ENCODE measurements at places on chromosomes 7 and 10. TPM values are rescaled to one million over a fixed set of nuclear protein-coding genes. Genes with fewer than 3 reads are reported as not detected.

DNA sequence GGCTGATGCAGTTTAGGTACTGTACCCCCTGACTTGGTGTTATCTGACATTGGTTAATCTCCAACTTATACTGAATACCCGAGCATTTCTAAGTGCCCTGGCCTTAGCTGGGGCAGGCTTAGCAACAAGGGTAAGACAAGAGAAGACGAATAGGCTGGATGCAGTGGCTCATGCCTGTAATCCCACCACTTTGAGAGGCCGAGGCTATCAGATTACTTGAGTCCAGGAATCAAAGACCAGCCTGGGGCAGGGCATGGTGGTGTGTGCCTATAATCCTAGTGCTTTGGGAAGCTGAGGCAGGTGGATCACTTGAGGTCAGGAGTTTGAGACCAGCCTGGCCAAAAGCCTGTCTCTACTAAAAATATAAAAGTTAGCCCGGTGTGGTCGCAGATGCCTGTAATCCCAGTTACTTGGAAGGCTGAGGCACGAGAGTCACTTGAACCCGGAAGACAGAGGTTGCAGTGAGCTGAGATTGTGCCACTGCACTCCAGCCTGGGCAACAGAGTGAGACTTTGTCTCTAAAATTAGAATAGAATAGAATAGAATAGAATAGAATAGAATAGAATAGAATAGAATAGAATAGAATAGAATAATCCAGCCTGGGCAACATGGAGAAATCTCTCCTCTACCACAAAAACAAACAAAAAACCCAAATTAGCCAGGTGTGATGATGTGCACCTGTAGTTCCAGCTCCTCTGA, 108.9 kb downstream of the BICC1 start:
- DNase-seq: no peak

Gene FAM221A
- total RNA-seq: 18.4 TPM

Gene FAM25A
- total RNA-seq: not detected

Gene TNKS2
- total RNA-seq: 28.9 TPM

GRCh38 chr7:24496036-24496435, 77.2 kb upstream of the PALS2 start:
- no peak for DNase-seq

- DNase-seq: no peak
These were observed 7.3 kb downstream of the AASS start for GRCh38 chr7:122136639-122137245.

- DNase-seq: peak; percentile 72
These were observed 58.5 kb downstream of the LGI1 start for GRCh38 chr10:93816123-93816747.

DNA sequence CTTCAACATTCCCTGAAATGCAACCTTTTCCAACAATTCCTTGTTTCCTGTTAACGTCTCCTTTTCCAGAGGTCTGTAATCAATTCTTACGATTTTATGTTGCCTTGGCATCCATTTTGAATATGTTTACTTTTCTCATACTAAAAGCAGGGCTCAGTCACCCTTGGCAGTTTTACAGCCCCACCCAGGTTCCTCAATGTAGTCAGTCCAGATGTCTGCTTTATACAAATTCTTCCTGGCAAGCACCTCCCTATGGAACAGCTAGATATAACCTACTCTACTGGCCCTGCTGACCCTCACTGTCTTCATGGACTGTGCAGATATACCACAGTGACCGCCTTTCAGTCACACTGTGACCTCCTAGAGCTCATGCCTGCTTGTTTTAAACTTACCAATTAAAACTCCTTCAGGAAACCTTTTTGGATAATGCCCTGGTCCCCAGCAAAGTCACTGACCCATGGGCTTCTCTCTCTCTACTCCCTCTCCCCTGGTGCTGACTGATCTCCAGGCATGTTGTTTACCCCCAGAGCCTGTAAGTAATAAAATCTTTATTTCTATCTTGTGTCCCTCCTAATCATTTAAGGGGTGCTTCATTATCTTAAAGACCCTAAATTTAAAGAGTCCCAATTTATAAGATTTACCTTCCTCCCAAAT, 147.1 kb upstream of the STEAP1 start:
- DNase-seq: peak; percentile 48

DNA sequence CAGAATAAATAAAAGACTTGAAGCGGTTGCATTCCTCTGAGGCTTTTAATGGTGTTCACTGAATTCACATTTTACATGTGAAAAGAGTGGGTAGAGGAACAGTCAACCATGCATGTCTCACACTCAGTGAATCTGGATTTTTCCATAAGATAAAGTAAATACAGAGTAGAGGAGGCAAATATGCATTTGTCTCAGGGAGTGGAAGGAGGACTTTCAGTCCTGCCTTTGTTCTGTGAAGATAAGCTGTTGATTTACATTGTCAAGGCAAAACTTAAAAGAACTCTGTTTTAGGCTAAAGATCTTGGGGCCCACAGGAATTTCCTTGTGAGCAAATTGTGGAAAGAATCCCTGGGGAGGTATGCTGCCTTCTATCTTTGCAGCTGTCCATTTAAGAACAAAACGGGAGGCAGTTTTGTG, 825.3 kb upstream of the MBL2 start:
- DNase-seq: no peak

DNA sequence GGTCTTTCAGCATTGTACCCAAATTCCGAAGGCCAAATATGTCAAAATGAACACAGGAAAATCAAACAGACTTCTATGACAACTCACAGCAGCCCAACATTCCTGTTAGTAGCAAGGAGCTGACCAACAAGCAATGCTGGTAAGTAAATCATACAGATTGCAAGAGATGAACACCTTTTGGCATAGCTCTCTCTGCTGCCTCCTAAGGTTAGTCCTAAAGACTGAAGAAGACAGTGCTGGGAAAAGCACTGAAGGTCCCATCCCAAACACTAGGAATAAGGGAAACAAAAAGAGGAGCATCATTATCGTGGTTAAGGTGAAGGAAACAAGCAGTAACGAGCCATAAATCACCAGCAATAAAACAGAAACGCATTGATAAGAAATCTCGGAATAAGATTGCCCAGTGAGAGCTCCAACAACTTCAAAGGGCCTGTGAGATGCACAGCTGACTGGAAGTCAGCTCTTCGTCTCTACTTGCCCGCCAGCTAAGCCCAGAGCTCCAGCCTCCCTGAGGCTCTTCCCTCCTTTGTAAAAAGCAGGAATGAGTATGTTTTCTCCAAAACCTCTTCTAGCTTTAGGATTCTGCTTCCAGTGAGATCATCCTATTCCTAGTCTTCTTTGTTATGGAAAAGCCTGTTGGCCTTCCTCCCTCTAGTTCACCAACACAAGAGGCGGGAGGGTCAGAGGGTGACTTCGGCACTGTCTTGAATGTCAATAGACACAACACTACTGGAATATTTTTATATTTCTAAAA, 15.3 kb downstream of the NUDT5 start:
- DNase-seq: no peak

DNA sequence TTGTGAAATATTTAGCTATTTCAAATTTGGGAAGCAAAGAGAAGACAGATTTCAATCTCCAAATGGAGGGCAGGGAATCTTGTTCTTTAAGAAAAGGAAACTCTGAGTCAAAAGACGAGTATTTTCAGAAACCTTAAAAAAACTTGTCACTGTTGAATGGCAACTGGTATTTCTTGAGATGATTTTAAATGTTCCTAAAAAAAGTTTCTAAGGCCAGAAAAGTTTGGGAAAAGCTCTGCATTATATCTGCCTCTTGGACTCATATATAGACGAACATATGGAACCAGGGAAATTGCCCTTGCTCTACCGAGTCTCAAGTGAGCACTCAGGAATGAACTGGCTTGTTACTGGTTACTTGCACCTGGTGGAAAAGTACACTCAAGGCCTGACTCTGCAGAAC, 69.5 kb downstream of the ADAM22 start:
- no peak for DNase-seq

DNA sequence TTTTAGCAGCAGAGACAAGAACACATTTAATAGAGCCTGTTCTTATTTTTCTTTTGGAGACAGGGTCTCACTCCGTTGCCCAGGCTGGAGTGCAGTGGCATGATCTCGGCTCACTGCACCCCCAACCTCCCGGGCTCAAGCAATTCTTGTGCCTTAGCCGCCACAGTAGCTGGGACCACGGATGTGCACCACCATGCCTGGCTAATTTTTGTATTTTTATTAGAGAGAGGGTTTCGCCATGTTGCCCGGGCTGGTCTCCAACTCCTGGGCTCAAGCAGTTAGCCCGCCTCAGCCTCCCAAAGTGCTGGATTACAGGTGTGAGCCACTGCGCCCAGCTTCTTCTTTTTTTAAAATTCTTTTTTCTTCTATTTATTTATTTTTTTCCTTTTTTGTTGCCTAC, 23.3 kb downstream of the GALNT17 start:
- no peak for DNase-seq

DNA sequence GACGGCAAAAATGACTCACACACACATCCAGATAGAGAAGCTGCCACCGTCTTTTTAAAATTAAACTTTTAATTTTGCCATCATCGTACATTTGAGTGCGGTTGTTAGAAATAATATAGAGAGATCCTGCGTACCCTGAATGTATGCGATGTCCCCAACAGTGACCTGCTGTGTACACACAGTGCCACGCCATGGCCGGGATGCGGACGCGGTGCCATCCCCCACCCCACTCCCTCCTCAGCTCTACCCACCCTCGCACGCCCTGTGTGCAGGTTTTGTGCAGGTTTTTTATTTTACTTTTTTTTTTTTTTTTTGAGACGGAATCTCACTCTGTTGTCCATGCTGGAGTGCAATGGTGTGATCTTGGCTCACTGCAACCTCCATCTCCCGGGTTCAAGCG, 58.7 kb upstream of the PDGFA start:
- DNase-seq: no peak

DNA sequence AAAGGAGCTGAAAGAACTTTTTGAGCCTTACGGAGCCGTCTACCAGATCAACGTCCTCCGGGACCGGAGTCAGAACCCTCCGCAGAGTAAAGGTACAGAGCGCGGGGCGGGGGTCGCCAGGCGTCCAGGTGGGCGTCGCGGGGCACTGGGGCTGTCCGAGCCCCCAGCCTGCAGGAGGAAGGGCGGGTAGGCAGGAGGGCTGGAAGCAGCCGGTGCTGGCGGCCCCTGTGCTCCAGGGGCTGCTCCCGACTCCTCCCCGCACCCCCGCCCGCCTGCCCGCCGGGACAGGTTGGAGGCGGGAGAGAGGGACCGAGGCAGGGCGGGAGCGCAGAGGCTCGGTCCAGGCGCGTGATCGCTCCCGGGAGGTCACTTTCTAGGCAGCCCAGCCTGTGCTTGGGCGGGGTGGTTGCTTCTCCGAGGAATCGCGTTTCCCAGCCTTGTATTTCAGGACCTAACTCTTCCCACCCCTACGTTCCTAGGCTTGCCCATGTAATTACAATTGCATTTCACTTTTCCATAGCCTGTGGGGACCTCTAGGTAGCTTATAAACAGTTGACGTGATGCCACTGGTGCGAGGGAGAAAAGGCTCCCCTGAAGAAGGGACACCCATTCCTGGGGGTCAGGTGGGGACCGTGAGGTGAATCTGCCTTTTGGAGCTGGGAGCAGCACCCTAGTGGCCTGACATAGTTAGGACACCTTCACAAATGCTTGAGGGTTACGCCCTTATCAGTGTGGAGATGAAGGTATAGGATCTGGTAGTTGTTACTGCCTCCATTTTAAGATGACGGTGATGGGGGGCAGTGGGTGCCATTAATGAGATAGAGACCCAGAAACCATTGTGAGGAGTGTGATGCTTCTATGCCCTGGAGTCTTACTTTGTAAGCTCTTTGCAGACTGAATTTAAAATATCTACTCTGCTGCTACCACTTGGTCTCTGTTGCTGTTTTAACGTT, 148.2 kb downstream of the CELF2 start:
- peak; percentile 63 for DNase-seq

GRCh38 chr7:73894733-73895551, 34.0 kb downstream of the TMEM270 start:
- DNase-seq: peak; percentile 47

Gene IGFBP3
- 78.2 TPM for total RNA-seq

DNA sequence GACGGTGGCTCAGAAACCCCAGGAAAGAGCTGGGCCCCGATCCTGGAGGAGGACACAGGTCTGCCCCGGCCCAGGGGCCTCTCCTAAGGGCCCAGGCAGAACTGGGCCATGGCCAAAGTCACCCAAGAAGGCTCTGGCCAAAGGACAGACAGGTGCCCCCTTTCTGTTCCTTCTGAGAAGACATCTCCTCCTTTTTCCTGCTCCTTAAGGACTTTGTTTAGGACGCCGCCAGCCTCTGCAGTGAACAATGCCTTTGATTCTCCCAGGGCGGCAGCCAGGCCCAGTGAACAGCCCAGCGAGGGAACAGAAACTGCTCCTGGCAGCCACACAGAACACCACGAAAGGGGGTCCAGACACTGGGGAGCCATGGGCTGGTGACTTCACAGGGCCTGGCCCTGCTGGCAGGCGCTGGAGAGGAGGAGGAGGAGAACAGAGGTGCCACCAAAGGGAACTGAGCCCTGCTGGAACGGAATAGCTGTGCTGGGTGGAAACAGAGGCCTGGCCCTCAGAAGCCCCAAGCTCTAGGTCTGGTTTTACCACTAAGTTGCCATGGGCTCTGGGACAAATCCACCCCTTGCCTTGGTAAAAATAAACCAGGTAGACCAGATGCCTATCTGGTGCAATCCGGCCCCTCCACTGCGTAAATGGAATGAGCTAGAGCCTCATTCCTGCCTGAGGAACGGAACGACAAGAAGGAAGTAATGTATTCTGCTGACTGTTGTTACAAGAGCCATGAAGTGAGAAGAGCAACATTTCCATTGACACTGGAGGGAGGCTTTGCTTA, 163.3 kb upstream of the RHEB start:
- DNase-seq: no peak

DNA sequence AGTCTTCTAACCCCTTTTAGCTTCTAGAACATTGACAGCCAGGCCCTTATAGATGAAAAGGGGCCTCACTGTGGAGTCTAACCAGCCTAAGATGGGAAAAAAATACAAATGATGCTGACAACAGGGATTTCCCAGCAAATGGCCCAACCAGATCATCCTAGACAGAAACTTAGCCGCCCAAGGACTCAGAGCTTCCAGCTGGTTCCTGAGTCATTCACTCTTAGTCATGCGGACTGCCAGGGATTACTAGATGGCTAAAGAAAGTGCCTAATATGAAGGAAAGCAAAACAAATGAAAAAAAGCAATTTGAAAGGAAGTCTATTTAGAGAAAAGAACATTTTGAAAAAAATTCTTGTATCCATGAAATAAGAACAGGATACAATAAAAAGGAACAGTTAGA, 23.7 kb downstream of the TSPAN14 start:
- DNase-seq: no peak

DNA sequence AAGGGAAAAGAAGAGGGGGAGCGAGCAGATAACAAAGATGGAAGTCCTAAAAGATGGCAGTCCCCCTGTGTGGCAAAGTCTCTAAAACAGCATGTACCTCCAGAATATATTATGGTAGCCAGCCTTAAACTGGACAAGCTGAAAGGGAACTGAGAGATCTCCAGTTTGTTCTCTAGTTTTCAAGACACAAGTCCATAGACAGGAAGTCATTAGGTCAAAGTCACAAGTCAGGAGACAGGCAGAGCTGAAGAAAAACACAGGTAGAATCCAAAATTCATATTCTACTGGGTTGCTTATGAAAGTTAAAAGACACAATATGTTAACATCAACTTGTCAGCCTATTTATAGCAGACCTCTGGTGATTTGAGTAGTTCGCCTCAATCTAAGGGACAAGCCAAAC, 38.7 kb downstream of the FAM107B start:
- DNase-seq: no peak

- DNase-seq: no peak
These were observed 10.5 kb downstream of the CARD11 start for GRCh38 chr7:3033136-3033535.

All from transverse colon (tissue), 4 donors.